ENCODE measurements at places on chromosomes 3 and 15.

GRCh38 chr3:62923066-62923465 lies 47.9 kb upstream of the CADPS start:
- DNase-seq = no peak

GRCh38 chr3:47825590-47825989 lies 22.7 kb downstream of the DHX30 start:
- DNase-seq = no peak

GRCh38 chr3:125552401-125552800 lies 32.4 kb upstream of the SNX4 start:
- no peak for DNase-seq

GRCh38 chr3:23959135-23959900 lies 14.2 kb downstream of the NR1D2 start:
- DNase-seq = no peak

GRCh38 chr3:38101811-38102443 lies 35.0 kb downstream of the ACAA1 start:
- no peak for DNase-seq

DNA sequence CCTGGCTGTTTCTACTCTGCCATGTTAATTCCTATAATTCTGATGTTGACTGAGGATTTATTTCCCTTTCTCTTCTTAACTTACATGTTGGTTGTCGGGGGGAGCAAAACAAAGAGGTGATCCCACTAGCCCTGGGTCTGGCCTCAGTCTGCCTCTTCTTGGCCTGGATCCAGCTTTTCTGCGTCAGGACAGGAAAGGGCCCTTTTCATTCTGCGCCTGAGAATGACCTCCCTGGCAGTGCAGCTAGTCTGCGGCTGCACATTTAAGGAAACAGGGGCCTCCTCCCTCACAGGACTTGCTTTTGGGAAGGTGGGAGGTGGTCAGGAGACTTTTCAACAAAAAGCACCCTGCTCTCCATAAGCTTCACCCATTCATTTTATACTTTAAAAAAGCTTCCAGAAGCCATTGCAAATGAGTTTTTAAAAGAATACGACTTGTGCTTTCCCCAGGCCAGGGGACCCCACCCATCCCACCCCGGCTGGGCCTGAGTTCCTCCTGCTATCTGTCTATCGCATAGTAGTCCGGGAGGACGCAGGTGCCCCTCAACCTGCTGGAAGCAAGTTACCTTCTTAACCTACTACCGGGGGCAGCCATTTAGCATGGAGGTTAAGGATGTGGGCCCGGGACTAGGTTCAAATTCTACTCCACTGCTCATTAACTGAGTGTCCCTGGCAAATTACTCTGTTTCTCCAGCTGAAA lies 21.3 kb upstream of the EHD4 start:
- DNase-seq = no peak

DNA sequence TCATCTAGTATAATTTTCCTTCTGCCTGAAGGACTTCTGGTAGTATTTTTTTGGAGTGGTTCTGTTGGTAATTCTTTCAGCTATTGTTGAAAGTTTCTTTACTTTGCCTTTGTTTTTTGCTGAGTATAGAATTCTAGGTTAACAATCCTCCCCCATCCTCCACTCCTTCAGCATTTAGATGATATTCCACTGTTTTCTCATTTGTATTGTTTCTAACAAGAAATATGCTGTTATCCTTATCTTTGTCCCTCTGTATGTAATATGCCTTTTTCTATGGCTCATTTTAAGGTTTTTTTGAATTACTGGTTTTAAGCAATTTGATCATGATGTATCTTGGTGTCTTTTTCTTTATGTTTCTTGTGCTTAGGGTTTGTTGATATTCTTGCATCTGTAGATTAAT lies 53.9 kb downstream of the KLF15 start:
- DNase-seq = no peak

GRCh38 chr3:69273896-69274295 lies 112.0 kb downstream of the FRMD4B start:
- no peak for DNase-seq

DNA sequence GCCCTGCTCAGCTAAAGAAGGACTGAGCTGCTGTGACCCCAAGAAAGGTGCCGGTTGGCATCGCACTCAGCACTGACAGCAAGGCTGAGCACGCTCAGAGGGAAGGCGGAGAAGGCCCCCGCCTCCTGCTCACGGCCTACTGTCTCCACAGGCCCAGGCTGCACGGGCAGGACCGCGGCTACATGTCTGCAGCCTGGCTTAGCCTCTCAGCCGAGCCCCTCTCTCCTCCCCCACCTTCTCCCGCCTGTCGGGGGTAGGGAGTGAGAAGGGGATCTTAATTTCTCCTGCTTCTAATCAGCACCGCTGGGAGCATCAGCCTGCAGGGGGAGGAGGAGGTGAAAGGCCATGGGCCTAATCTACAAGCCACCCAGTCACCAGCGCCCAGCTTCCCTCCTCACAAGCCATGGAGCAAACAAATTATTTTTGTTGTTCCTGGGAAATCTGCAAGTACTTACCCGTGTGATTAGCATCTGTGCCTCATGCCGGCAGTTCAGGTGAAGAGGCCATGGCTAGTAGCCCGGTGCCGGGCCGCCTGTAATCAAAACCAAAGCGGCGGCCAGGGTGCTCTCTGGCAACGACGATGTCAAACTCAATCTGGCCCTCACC lies 68.1 kb downstream of the EPHB3 start:
- DNase-seq = peak; percentile 77

- peak; percentile 92 for DNase-seq
These were observed 416 bp downstream of the PBRM1 start for GRCh38 chr3:52685285-52685708.

- DNase-seq = no peak
These were observed 233.1 kb upstream of the PLSCR5 start for GRCh38 chr3:146838221-146838620.

DNA sequence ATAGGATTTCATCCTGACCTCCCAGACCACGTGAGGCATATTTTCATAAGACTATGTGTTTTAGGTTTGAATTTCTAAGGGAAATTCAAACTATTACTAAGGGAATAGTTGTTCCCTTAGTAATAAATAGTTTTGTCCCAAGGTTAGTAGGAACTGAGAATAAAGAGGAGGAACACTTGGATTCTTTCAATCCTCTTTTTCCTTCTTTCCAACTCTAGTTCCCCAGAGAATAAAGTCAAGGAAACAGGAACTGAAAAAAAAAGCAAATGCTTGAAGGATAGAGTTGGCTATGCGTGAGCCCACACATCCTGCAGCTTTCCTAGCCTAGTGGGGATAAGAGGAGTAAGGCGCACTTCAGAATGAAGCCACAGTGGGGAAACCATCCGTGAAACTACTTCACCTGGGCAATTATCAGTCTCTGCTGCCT lies 312.1 kb upstream of the TGFBR2 start:
- DNase-seq = peak; percentile 26

- DNase-seq = peak; percentile 92
These were observed 32.1 kb downstream of the PTH1R start for GRCh38 chr3:46909535-46910161.

- DNase-seq = peak; percentile 88
These were observed 147.6 kb downstream of the IL20RB start for GRCh38 chr3:137105277-137105977.

GRCh38 chr15:48547286-48547685 lies 98.2 kb downstream of the FBN1 start:
- DNase-seq = no peak

DNA sequence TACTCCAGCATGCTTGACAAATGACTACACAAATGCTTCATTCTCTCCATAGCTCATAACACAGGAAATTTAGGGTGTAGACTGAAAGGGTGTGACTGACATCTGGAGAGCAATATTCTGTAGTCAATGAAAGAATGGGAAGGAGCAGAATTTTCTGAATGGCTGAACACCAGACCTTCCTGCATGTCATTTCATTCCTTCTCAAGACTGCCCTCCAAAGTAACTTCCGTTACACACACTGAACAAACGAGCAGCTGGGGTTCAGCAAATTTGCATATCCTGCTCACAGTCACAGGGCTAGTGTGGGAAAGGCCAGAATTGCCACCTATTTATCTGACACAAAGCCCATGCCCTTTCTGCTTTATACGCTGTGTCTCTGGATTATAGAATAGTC lies 325.0 kb upstream of the CFAP20DC start:
- DNase-seq = peak; percentile 48

- DNase-seq = peak; percentile 15
These were observed 6.5 kb downstream of the TOPAZ1 start for GRCh38 chr3:44248152-44248551.
